HT1080 (cell line): ENCODE measurements at places on chromosomes 13 and 19.
A peak's percentile ranks its signal among the peaks of the same experiment; 100 is the strongest.

- no peak for DNase-seq
Observed at GRCh38 chr19:51027126-51027806, 850 bp upstream of the KLK11 start.

GRCh38 chr19:1168572-1169410, 5.3 kb downstream of the SBNO2 start:
- peak; percentile 83 for DNase-seq

- DNase-seq = no peak
Observed at GRCh38 chr13:64877176-64877575, 2353.0 kb downstream of the PCDH9 start.

- DNase-seq = peak; percentile 28
Observed at GRCh38 chr13:91660076-91660415, 261.6 kb downstream of the GPC5 start.

- no peak for DNase-seq
Observed at GRCh38 chr19:12346896-12347295, 13.5 kb upstream of the ZNF563 start.

DNA sequence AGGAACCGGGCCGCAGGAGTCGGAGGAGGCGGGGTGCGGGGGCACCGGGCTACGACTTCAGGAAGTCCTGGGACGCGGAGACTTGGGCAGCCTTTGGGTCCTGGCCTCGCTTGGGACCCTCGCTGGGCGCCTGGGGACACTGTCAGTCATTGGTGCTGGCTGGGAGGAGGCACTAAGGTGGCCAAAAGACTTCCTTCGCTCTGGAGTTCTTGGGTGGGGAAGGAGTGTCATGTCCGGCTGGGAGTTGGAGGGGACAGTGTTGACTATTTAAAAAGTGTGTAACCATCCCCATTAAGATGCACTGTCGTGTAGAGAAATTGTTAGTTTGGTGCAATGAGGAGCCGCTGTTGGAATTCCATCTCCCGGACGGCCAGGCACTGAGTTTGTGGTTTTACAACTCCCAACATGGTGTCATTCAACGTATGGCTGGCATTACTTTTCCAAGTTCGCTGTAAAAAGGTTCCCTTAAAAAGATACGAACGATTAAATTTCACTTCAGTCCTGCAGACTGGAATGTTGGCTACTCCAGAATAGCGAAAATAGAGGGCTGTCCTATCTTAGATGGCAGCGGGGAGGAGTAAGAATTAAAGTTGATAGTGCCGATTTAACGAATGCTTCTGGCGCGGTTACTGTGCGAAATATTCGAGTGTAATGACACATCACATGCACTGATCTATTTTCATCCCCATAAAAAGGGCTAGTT, 776 bp downstream of the DNAJC3 start:
- DNase-seq = peak; percentile 31

GRCh38 chr19:17944301-17944700, 11.5 kb downstream of the CCDC124 start:
- DNase-seq = peak; percentile 65

DNA sequence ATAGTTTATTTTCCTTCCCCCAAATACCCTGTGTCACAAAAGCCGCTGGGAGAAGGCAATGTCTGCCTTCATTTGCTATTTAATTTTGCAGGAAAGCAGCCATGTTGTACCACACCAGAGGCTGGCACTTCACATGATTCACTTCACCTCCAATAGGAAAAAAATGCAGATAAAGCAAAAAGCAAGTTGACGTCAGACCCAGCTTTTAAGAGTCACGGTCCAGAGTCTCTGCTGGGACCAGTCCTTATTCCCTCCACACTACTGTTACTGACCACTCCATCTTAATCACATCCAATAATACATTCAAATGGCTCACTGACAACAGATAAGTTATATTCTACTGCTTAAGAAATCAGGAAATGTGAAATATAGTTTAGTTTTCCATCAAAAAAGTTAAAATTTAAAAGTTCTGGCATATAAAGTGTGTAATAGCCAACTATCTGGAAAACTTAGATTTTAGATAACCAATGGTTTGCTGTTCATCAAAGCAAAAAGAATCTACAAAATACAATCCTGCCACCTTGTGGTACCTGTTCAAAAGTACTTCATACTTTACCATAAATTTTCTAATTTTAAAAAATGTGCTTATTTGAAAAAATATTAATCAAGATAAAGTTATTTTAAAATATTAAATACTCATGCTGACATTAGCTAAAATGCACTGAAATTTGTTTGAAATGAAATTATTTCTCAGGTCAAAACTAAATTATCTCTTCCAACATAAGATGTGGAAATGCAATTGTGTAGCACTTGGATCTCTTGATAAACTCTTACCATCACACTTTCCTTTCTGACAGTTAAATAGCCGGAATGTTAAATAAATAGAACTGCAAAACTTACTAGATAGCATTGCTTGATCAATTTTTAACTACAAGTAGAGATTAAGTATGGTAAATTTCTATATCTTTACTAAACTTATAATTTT, 97.3 kb downstream of the SERP2 start:
- DNase-seq = peak; percentile 27

- DNase-seq = no peak
Observed at GRCh38 chr13:103101901-103102300, 35.7 kb upstream of the SLC10A2 start.

- DNase-seq = no peak
Observed at GRCh38 chr13:21595546-21595822, 8.5 kb downstream of the MICU2 start.

DNA sequence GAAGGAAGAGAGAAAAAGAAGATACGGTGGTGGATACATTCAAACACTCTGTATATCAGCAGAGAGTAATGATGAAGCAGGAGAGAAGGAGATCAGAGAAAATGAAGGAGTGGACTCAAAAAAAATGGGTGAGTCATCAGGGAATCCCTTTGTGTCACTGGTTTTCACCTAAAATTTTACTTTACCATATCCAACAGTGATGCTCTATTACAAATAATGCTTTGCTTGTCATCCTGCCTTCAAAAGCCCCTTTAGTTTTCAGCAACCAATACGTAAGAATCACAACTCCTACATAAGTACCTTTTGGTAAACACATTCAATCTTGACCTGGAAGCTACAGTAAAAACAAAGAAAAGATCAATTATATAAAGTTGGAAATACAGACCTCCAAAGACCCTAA, 88.8 kb downstream of the ENOX1 start:
- no peak for DNase-seq

- DNase-seq = peak; percentile 23
Observed at GRCh38 chr13:51832471-51833152, 12.4 kb downstream of the TMEM272 start.

- DNase-seq = no peak
Observed at GRCh38 chr13:104944176-104944575, 1591.3 kb downstream of the EFNB2 start.
